ENCODE measurements at places on chromosomes 11 and 22.

DNA sequence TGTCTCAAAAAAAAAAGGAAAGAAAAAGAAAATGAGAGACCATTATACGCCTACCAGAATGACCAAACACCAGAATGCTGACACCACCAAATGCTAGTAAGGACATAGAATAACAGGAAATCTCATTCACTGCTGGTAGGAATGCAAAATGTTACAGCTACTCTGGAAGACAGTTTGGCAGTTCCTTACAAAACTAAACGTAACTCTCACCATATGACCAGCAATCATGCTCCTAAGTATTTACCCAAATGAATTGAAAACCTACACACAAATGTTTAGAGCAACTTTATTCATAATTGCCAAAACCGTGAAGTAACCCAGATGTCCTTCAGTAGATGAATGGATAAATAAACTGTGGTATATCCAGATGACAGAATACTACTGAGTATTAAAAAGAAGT is 7.2 kb downstream of the CHKA start:
- DNase-seq, result no peak

GRCh38 chr11:46865340-46865739 is 19.3 kb upstream of the CKAP5 start:
- no peak for DNase-seq

GRCh38 chr11:78201096-78201818 is 12.5 kb downstream of the USP35 start:
- no peak for DNase-seq

- no peak for DNase-seq
Observed at GRCh38 chr11:76574406-76574805, 96.1 kb downstream of the LRRC32 start.

GRCh38 chr11:114598461-114598860 is 2.9 kb upstream of the NXPE4 start:
- no peak for DNase-seq

DNA sequence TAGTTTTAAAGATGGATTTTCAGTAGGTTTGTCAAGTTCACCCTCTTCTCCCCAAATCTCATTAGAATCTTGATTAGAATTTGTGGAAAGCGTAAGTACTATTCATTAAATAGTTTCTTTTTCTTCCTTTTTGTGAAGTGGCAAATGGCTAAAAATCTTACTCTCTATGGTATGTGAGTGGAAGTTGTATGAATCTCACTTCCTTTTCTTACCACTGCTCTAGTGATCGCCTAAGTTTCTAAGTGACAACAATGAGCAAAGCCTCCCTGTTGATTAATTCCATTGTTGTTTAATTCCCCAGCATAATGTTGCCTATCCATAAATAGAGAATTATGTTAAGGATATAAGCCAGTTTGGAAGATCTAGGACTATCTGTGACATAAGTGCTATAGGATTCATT is 82.7 kb downstream of the PGR start:
- DNase-seq, result no peak

GRCh38 chr11:20963596-20963995 is 294.2 kb downstream of the NELL1 start:
- no peak for DNase-seq

DNA sequence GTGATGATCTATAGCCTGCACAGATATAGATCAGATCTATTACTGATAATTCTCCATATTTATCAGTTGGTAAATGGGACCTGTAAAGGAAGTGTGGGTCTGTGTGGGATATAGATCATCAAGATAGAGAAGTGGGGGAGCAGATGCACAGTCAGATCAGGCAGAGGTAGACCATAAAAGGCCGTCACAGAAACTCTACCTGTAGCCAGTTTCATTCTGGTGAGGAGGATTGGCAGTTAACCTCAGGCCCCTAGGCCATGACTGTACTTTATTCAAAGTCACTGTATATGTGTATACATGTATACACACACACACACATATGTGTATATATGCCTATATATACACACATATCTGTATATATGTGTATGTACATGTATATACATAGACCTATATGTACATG is 69.1 kb downstream of the ADM start:
- no peak for DNase-seq

- no peak for DNase-seq
Observed at GRCh38 chr11:72528121-72528520, 93.8 kb upstream of the CLPB start.

DNA sequence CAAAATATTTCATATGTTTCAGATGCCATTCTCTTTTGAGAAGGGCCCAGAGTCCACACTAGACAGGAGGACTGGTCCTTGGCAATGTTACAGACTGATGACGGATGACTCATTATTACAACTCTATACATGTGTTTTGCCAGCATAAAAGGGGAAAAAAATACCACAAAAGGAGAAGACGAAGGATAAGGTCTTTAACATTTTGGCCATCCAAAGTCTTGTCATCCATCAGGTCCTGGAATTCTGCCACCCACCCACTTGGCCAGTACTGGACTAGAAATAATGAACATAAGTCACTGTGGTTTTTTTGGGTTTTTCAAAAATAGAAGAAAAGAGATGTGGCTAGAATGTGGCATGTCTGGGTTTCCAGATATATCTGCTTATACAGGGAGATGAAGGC is 57.7 kb upstream of the BDNF start:
- no peak for DNase-seq

GRCh38 chr11:102304686-102305085 is 12.6 kb upstream of the BIRC3 start:
- no peak for DNase-seq

- DNase-seq, result no peak
Observed at GRCh38 chr22:21902296-21903087, 35.0 kb upstream of the MAPK1 start.

GRCh38 chr11:20754933-20755332 is 85.5 kb downstream of the NELL1 start:
- peak; percentile 30 for DNase-seq

DNA sequence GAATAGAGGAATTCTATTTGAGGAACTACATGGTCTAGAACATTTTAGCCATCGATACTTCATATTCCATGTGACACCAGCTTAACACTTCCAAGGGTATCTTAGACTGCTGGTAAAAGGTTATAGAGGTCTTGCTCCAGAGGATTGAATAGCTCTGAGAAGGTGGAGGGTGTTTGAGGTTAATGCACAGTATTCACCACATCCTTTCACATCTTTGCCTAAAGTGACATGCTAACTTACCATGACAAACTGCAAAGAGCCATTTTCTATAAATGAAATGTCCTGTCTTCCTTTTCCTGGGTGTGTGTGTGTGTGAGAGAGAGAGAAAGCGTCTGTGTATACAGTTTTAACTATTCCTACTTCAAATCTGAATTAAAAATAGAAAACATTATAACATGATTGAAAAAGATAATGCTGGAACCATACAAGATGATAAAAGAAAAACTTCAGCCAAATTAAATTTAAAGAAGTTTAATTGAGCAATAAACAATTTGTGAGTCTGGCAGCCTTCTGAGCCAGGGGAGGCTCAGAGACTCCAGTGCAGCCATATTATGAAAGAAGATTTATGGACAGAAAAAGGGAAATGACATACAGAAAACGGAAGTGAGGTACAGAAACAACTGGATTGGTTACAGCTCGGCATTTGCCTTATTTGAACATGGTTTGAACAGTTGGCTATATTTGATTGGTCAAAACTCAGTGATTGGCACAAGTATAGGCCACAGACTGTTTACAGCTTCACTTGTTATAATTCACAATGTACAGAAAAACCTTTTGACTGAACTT is 320.9 kb upstream of the CCDC179 start:
- DNase-seq, result no peak

DNA sequence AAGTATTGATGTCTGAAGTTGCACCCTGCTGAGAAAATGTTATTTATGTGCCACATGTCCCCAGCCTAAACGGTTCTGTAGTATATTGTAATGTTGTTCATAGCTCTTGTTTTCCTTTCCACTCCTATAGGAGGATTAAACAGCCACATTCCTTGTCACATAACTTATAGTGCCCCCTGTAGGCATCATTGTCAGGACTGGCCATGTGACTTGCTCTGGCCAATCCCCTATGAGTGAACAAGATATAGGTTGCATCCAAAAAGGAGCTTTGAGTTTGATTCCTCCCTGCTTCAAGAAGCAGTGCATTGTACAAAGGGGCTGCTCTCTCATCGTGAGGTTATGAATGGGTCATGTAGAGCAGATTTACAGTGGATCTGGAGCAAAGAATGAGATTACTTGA is 717.6 kb upstream of the ANO5 start:
- no peak for DNase-seq

- DNase-seq, result no peak
Observed at GRCh38 chr11:63020671-63021291, 5.1 kb upstream of the SLC22A8 start.

- DNase-seq, result no peak
Observed at GRCh38 chr22:48919187-48919590, 908.5 kb downstream of the BRD1 start.

GRCh38 chr11:94558468-94558867 is 8.7 kb upstream of the PIWIL4 start:
- no peak for DNase-seq

- DNase-seq, result no peak
Observed at GRCh38 chr22:46833228-46833627, 70.8 kb downstream of the TBC1D22A start.

GRCh38 chr11:1565173-1565903 is 6.7 kb downstream of the DUSP8 start:
- no peak for DNase-seq

- no peak for DNase-seq
Observed at GRCh38 chr11:71201231-71201630, 51.1 kb downstream of the SHANK2 start.

DNA sequence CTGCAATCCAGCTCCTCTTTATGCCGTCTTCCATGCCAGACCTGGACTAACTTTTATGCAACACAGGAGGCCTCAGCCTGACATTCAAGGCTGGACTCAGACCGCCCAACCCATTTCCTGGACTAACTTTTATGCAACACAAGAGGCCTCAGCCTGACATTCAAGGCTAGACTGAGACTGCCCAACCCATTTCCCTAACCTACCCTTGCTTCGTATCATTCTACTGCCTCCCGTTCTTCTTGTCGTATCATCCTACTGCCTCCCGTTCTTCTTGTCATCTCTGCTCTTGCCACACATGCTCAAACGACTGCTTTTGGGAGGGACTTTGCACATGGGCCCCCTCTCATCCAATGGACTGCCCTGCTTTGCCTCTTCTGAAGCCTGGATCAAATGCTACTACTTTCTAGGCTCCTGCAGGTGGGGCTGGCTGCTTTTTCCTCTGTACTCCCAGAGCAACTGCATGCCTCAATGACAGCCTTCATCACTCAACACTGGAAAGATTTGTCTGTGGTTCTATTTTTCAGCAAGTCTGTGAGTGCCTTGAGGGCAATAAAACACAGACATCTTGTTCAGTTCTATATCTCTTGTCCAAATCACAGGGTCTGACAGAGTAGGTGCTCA is 7.8 kb downstream of the TBC1D10A start:
- DNase-seq, result no peak

GRCh38 chr22:38465673-38466490 is 2.0 kb upstream of the KDELR3 start:
- no peak for DNase-seq

DNA sequence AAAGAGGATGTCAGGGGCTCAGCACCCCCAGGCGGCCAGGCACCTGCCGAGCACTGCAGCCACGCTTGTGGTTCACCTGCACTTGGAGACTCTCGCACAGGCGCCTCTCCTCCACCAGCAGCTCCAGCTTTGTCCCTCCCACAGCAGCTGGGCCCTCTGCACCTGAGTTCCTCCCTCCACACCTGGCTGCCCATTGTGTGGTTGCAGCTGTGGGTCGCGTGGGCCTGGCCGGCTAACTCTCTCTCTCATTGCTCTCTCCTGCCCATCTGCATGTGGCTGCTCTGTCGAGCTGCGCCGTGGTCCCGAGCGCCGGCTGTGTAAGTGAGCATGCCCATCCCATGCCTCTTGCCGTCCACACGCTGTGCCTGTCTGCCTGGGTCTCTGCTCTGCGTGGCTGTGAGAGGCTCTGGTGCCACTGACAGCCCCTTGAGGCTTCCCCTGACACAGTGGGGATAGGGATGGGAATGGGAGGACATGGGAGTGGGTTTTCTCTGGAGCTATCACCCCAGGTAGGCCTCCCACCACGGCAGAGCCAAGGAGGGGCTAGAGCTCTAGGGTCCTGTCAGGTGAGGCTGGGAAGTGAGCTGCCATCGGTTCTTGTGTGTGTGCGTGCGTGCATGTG is 8.5 kb upstream of the ACR start:
- DNase-seq, result no peak

- DNase-seq, result no peak
Observed at GRCh38 chr22:30326255-30326705, 461 bp downstream of the TBC1D10A start.

DNA sequence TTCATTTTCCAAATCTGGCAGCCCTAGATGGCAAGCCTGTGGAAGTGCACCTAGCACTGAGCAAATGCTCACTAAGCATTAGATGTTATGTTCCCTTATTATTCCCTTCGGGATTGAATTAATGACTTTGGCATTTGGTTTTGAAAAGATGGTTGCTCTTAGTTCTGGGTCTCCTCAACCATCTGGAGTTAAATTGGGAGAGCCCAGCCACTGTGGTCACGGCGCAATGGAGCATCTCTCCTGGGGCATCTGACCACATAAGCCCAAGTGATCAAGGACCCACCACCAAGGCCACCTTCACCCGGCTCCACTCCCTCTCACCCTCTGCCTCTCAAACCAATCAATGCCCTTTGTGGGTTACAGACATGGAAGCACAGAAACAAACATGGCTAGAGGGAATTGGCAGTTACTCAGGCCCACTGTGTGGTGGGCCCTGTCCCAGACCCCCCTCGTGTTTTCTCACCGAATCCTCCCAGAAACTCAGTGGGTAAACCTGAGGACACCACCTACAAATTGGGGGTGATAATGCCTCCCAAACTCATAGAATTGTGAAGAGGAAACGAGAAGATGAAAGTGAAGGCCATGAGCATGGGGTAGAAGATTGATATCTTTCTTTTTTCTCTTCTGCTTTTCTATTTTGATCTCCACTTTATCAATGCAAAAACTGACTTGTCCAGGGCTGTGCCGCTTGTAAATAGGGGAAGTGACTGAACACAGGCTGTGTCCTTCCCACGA is 52.2 kb downstream of the IRAG1 start:
- DNase-seq, result no peak

- DNase-seq, result no peak
Observed at GRCh38 chr11:68798221-68798813, 43.4 kb downstream of the CPT1A start.

GRCh38 chr11:121248496-121248895 is 44.1 kb upstream of the SC5D start:
- DNase-seq, result no peak

- no peak for DNase-seq
Observed at GRCh38 chr22:24247564-24248344, 2.9 kb upstream of the GGT5 start.

GRCh38 chr11:131910523-131911387 is 540.3 kb downstream of the NTM start:
- no peak for DNase-seq

All from NCI-H187 treated with DMSO at 0.1 percent for 48 hours (cell line).